ENCODE measurements at places on chromosomes 7 and 10.

DNA sequence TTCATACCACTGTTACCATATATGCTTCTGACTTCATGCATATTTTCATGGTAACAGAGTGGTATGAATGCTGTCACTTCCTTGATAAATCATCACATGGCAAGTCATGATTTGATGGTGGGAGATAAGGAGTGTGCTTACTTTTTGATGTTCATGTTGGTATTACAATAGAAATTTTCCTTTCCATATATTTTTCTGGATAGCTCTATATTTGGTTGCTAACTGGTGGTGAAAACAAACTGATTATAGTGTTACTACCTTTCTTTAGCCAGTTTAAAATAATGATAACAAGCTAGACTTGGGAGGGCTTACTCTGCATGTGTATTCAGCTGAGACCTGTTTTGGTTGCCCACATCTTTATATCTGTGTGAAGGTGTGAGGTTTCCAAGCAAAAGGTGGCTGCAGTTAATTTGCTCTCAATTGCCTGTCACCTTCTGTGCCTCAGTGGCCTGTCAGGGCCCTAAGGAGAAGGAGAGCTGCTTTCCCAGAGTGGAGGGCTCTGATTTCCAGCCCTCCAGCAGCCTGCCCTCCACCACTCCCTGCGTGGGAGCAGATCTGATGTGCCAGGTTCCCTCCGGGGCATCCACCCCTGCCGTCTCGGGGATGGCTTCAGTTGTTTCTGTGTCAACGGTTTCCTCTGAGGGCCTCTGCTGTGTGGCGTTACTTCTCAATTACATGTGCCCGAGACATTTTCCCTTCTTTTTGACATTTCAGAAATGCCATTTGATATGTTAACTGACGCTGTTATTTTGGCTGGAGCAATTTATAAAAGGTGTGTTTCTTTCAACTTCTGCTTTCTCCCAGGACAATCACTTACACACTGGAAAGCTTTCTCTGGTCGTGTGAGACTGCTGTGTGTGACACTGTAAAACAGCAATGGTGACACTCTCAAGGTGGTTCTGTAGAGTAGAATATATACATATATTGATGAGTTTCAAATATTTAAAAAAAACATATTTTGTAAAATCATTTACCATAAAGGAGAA lies 107.7 kb upstream of the KLF6 start:
- peak; percentile 22 for DNase-seq

DNA sequence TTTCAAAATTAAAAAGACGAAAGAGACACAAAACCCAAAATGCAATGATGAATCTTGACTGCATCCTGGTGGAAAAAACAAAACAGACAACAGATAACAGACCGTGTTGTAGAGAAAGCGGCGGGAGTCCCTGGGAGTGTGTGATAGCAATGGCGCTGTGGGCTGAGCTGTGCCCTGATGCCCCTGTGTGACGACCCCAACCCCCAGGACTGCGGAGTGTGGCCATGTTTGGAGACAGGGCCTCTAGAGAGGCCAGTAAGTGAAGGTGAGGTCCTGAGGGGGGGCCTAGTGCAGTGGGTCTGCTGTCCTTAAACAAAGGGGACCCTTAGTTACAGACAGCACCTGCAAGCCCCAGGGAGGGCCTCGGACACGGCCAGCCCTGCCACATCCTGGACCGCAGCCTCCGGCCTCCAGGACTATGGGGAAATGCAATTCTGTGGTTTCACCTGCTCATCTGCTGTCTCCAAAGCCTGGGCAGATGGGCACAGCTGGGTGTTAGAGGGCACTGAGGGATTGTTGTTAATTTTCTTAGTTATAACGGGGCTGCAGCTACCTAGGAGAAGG lies 277.7 kb downstream of the DNAJB6 start:
- DNase-seq, result no peak

GRCh38 chr10:35783305-35783838 lies 141.3 kb upstream of the FZD8 start:
- DNase-seq, result no peak

- DNase-seq, result no peak
Measured at GRCh38 chr10:125084191-125084613, 76.2 kb downstream of the CTBP2 start.

DNA sequence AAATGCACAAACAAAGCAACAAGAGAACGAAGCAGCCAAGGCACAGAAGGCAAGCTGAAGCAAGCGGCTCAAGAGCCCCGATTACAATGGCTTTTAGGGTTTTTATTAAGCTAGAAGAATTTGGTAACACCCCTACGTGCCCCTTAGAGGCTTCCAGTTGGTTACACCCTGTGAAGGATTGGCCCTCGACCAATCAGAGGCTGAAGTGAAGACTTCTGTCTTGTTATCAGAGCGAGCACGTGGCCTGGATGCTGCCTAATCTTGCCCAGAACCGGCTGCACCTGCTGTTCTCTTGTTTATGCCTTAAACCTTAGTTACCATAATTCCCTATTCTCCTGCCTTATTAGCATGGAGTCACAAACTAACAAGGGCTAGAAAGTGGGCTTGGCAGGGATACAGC lies 21.4 kb downstream of the KCNK18 start:
- no peak for DNase-seq

- DNase-seq, result no peak
Measured at GRCh38 chr7:27134392-27134791, 3.8 kb upstream of the HOXA4 start.

GRCh38 chr7:135238112-135238744 lies 4.6 kb downstream of the STRA8 start:
- no peak for DNase-seq

DNA sequence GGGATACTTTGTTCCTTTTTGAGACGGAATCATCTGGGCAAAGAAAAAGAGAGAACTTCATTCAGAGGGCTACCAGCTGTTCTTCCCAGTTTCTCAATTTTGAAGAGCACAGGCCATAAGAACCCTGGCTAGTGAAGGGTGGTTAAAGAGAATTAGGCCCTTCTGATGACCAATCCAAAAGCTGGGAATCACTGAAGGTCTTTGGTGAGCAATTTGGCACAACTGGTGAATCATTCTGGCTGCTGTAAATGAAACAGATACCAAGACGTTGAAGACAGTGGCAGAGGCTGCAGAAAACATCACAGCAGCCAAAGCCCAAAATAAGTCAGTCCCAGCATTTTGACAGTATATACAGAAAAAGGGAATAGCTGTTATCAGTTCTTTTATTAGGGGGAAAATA lies 5.1 kb downstream of the RAPGEF5 start:
- no peak for DNase-seq

GRCh38 chr10:92122941-92123450 lies 167.9 kb downstream of the CPEB3 start:
- no peak for DNase-seq

GRCh38 chr7:105196473-105196872 lies 182.5 kb downstream of the KMT2E start:
- DNase-seq, result no peak

GRCh38 chr10:110011681-110012080 lies 3.9 kb downstream of the ADD3 start:
- no peak for DNase-seq

- no peak for DNase-seq
Measured at GRCh38 chr10:6871128-6871527, 291.1 kb upstream of the PRKCQ start.

GRCh38 chr7:79668292-79668691 lies 214.8 kb upstream of the MAGI2 start:
- DNase-seq, result no peak

DNA sequence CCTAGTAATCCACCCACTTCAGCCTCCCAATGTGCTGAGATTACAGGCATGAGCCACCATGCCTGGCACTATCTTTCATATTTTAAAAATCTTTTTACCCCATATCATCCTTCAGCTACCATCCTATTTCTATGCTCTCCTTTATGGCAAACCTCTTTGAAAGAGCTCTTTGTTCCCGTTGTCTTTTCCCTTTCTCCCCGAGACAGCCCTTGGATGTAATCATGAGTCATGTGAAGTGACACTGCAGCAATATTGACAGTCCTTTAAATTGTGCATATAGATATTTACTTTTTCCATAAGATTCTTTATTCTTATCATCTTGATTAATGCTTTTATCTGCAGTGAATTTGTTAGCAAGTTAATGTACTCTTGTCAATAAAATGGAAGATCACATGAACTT lies 286.6 kb downstream of the ANKRD7 start:
- DNase-seq, result no peak

GRCh38 chr7:147798001-147798400 lies 792.6 kb upstream of the C7orf33 start:
- DNase-seq, result no peak

- DNase-seq, result no peak
Measured at GRCh38 chr10:73357821-73358220, 843 bp downstream of the CFAP70 start.

DNA sequence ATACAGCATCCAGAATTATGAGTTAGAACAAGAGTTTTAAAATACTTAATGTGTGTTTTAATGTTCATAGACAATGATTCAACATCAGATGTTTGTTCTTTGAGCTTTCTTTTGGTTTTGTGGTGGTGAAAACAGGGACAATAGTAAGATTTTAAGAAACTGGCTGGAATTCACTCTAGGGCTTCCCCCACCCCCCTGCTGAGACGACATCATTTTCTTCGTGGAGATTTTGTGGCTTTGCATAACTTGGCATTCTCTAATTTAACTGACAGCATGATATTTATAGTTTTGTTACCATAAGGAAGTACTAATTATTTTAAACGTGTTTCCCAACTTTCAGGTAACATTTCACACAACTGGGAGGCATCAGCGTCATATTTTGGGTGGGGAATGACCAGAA lies 184.1 kb downstream of the BICC1 start:
- no peak for DNase-seq

- DNase-seq, result no peak
Measured at GRCh38 chr10:17410907-17411306, 43.5 kb downstream of the ST8SIA6 start.

- no peak for DNase-seq
Measured at GRCh38 chr7:153385502-153385901, 626.0 kb downstream of the ACTR3B start.

DNA sequence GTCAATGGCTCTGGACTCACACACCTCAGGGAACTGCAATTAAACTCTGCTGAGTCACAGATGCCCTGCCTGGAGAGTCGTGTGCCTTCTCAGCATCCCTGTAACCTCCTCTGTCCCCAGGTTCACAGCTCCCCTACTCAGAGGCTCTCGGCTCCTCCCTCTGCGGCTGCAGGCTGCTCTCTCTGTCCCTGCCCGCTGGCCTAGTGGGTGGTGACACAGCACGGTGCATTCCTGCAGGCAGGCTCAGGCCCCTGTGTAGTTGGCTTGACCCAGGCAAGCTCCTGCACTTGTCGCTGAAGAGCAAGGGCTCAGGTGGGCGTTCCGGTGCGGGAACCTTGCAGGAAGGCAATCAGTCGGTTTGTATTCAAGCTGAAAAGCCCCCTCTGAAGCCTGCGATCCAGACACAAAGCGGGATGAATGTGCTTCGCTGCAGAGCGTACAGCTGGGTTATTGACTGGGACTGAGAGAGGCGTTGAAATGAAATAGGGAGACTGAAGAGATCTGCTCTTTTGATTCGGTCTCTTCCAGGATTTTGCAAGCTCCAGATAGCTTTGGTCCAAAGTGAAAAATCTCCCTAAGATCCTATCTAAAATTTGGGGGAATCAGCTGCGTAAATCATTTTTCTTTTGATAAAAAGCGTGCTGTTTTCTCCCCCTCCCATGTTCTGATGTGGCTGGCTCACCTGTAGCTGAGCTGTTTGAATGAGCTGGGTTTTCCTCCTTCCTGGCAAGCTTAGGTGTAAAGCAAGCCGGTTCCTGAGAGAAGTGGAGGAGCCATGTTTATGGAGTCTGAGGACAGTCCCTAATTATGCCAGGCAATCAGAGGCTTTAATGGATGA lies 208.7 kb upstream of the PHYHIPL start:
- no peak for DNase-seq

DNA sequence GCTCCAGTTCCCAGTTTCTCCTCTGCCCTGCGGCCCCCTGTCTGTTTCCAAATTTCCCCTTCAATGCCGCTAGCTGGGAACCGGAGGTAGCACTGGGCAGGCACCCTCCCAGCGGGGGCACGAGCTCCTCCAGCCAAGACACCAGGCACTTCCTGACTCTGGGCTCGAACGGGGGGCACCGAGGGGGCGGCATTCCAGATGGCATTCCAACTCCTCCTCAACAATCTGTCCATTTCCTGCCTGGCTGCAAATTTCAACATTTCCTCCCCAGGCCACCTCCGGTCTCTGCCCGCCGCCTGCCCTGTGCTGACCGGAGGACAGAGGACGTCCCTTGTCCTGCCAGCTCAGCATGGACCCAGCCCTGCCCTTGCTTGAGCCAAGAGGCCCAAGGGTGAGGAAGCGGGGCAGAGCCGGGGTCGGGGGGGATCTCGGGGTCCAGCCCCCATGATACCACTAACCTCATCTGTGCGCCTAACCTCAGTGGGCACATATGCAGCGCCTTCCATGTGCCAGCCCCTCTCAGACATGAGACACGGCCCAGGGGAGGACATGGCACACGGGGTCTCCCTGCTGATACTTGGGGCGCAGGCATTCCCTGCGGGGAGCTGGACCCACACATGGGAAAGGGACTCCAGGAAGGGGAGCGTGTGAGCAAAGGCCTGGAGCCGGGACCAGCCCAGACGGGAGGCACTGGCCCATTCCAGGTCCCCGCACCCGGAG lies 58.0 kb downstream of the PDGFA start:
- DNase-seq, result no peak

DNA sequence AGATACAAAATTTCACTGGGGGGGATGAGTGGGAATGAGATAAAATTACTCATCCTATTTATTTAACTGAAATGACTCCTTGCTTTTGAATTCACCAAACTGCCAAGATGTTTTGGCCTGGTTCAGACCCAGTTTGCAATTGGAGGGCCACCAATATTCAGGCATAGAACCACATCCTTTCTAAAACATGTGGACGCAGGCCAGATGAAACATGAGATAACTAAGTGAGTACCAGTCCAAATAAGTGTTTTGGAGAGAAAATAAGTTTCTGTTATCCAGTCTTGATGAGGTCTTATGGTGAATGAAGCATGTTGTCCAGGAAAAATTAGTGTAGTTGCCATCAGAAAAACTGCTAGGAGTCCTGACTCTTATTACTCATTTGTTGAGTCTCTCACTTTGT lies 36.3 kb upstream of the PDK4 start:
- no peak for DNase-seq

GRCh38 chr7:100706672-100707311 lies 871 bp downstream of the POP7 start:
- no peak for DNase-seq

DNA sequence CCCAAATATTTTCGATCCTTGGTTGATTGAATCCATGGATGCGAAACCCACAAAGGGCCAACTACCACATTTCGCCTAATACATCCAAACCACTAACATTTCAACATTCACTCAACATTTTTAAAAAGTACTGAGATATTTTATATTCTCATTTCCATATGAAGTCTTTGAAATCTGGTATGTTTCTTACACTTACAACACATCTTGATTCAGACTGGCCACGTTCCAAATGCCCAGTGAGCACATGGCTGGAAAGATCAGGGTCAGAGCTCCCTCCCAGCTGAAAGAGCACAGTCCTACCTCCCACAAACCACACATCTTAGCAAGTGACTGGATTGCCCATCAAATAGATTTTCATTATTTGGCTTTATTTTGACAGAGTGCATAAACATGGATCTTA lies 18.9 kb downstream of the NCAPG2 start:
- no peak for DNase-seq
